ENCODE measurements at places on chromosomes 11 and 22. TPM values are rescaled to one million over a fixed set of nuclear protein-coding genes. Genes with fewer than 3 reads are reported as not detected.

The UPK3A gene
- total RNA-seq = not detected

The SHANK2 gene
- total RNA-seq = 0.02 TPM

- DNase-seq = peak; percentile 78
These were observed 2.0 kb upstream of the UBXN1 start for GRCh38 chr11:62680825-62681240.

GRCh38 chr22:26566994-26567393 is 22.9 kb downstream of the TPST2 start:
- DNase-seq = no peak

- DNase-seq = no peak
These were observed 216.1 kb upstream of the ZC3H12C start for GRCh38 chr11:109877043-109877442.

- no peak for DNase-seq
These were observed 44.5 kb downstream of the TRAF6 start for GRCh38 chr11:36465449-36466163.

DNA sequence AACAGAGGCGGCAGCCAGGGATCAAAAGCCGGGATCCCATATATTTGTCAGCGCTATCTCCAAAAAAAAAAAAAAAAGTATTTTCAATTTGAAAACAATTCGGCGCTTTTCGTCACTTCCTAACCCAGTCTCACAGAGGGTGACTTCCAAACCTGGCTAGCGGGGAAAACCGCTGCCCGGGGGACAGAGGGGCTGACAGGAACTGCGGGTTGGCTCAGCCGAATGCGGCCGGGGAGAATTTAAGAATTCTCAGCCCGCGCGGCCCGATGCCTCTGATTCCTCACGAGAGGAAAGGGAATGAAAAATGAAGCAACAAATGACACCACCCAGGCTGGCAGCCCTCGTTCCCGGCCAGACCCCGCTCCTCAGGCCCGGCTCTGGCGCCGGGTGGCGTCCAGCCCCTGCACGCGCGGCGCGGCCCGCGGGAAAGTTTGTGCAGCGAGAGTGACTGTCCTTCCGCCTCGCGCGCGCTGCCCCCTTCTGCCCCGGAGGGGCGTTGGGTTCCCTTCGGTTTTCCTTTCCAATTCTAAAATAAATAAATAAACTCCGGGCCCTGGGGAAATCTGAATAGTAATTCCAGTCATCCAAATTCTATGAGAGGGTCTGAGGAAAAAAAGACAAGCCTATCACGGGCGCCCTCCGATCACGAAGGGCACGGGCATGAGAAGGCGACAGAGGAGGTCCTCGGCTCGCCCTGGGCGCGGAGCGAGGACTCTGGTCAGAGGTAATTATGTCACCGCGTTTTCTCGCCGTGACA is 4.8 kb upstream of the PAX6 start:
- no peak for DNase-seq

- no peak for DNase-seq
These were observed 5.5 kb upstream of the PACS1 start for GRCh38 chr11:66064571-66064970.
